Caco-2 (cell line): ENCODE measurements at places on chromosomes 1 and 21. TPM values are rescaled to one million over a fixed set of nuclear protein-coding genes. Genes with fewer than 3 reads are reported as not detected.

The KCNJ9 gene
- not detected in 2 replicates for total RNA-seq

DNA sequence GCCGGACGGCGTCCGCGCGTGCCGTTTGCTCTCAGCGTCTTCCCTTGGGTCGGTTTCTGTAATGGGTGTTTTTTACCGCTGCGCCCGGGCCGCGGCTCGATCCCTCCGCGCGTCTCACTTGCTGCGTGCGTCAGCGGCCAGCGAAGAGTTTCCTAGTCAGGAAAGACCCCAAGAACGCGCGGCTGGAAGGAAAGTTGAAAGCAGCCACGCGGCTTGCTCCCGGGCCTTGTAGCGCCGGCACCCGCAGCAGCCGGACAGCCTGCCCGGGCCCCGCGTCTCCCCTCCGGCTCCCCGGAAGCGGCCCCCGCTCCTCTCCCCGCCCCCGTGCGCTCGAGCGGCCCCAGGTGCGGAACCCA is 159.8 kb downstream of the RUNX1 start:
- peak; percentile 39 for DNase-seq

The CHIA gene
- total RNA-seq: not detected in 2 replicates

The TCP10L gene
- 0.19 TPM in 1 of 2 replicates, not detected in the other for total RNA-seq

DNA sequence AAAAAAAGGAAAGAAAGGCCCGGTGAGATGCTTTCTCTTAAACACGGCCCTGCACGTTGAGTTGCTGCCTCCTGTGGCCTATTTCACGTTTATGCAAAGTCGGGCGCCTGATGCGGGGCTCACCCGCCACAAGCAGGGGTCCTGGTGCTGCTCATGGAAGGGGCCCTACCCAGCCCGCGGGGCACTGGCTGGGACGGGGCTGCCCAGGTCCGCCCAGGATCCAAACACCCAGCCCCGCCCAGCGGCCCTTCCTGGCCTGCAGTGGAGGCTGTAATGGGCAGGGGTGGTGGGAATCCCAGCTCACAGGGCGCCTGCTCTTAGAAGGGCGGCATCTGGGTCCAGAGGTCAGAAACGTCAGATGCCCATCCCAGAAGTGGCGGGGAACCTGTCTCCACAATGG is 1.6 kb downstream of the COL6A2 start:
- DNase-seq: peak; percentile 35

The TRIM33 gene
- 28.7 and 30.4 TPM in 2 replicates for total RNA-seq

The THAP3 gene
- total RNA-seq: 13.5 and 15.1 TPM in 2 replicates
